NCI-H1436 (cell line): ENCODE measurements at places on chromosomes 4 and X.
A peak's percentile ranks its signal among the peaks of the same experiment; 100 is the strongest.

DNA sequence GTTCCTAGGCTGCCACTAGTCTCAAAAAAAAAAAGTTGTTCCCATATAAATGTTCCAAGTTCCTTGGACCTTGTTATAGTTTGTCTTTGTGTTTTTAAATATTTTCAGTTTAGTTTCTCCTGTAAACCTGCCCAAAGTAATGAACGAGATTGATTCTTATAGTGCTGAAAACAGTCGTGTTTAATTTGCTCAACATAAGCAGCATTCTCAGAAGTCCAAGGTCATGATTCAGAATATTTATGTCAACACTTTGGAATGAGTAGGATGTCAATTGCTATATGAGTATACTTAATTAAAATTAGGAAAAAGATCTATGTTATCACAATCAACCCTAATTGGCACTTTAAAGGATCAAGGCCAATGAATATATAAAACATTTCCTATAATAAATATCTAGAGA, 510.9 kb downstream of the PPP4R3C start:
- DNase-seq, result no peak

DNA sequence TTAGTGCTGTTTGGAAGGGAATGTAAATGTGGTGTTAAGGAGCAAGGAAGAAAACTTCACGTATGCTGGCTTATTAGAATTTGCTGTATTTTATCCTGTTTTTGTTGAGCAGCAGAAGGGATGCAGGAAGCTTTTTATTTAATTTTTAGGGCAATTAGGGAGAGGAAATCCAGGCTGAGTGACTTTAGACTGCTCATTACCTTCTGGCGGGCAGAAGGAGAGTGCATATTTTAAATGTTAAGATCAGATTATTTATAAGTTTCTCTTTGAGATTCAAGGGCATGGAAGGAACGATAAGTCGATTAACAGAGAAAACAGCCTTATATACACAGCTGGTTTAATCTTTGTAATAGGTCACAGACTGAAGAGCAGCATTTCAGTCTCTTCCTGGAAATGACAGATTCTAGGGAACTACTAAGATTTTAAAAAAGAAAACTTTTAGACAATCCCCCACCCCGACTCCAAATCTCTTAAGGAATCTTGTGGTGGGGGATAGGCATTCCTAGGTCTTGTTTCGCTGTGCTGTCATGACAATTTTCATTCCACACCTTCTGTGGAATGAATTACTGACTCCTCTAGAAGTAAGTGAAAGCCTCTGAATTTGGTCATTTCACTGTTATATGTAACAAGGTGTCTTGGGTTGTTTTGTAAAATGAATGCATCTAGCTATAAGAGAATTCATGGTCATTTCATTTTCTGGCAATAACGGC, 402.5 kb downstream of the RAPGEF2 start:
- no peak for DNase-seq

GRCh38 chr4:15945516-15945915, 7.0 kb upstream of the FGFBP1 start:
- no peak for DNase-seq

- peak; percentile 37 for DNase-seq
These were observed 149.6 kb upstream of the MID1 start for GRCh38 chrX:10769696-10770619.

DNA sequence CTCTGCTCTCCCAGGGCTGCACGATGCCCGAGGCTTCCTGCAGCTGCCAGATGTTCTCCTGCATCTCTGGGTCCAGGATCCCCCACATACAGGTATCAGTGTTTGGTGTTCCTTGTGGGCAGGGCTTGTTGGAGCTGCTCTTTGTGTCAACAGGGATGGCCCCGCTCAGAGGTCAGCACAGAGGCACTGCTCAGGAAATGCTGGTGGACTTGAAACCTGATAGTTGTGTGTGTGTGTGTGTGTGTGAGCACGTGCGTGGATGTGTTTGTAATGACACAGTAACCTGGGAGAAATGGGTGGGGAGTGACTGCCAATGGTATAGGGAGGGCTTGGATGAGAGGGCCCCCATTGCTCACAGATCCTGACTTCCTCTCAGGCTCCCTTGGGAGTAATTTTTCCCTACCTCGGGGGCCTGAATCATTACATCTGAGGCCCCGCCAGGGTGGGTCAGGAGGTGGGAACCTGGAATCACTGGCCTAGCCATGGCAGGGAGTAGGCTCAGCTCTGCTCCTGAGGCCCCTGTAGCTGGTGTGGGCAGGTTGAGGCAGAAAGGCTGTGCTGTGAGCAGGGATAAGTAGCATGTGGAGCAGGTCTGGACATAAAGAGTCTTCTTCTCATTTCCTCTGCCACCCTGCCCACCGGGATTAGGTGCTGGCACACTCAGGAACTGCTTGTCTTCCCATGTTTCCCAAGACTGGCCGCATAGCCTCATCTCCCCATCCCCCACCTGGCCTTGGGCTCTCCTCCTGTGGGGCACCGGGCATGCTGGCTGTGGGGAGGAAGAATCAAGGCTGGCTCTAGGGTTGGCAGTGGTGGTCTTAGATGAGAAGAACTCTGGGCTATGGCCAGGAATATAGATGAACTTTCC, 2.5 kb upstream of the EFNB1 start:
- no peak for DNase-seq

- DNase-seq, result no peak
These were observed 216.0 kb downstream of the AFAP1 start for GRCh38 chr4:7723625-7724024.

- DNase-seq, result no peak
These were observed 210.3 kb upstream of the EPHA5 start for GRCh38 chr4:65880594-65880993.

DNA sequence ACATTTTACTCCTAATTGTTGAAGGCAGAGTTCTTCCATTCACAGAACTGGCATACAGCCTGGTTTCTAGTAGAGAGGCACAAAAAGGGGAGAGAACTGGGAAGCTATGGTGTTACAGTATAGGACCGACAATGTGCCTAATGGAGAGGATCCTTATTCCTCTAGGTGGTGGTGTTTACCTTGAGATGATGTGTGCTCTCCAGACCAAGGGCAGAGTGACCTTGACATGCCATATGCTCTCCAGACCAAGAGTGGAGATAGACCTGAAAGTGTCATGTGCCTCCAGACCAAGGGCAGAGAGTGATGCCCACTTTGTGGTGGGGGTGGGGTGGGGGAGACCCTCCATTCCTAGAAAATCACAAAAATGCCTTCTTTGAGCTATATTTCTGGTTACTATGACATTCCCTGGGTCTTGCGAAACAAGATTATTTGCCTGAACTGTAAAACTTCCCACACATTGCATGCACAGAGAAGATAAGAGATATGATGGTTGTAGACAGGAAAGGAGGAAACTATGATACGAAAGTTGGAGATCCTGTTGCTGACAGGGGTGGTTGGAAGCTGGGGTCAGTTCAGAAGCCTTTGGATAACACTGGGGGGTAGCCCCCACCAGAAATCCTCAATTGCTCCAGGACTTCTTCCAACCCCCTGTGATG, 119.7 kb downstream of the TEX13C start:
- DNase-seq, result no peak

GRCh38 chr4:123749383-123749782, 352.8 kb downstream of the SPRY1 start:
- DNase-seq, result no peak

DNA sequence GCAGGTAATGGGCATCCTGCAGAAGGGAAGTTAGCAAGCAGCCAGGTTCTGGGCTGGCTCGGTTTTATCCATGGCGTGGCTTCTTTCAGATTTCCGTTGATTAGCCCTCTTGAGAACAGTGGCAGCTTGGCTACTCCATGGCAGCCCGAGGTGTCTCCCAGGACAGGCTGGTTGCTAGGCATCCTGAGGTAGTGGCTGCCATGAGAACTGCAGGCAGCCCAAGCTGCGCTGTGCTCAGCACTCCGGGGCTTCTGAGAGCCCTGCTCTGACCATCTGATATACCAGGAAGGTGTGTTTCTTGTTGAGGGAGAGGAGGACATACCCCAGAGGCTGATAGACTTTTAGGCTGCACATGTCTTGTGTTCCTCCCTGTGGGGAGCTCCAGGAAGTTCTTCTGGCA, 253.4 kb upstream of the CASK start:
- no peak for DNase-seq

GRCh38 chr4:110296892-110297291, 98.5 kb upstream of the ELOVL6 start:
- DNase-seq, result no peak

DNA sequence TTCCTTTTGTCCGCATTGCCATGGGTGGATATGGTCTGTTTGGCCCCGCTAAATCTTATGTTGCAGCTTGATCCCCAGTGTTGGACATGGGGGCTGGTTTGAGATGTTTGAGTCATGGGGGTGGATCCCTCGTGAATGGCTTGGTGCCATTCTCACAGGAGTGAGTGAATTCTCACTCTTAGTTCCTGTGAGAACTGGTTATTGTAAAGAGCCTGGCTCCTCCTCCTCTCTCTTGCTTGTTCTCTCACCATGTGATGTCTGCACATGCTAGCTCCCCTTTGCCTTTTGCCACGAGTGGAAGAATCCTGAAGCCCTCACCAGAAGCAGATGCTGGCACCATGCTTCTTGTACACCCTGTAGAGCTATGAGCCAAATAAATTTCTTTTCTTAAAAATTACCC, 22.6 kb upstream of the STBD1 start:
- no peak for DNase-seq

DNA sequence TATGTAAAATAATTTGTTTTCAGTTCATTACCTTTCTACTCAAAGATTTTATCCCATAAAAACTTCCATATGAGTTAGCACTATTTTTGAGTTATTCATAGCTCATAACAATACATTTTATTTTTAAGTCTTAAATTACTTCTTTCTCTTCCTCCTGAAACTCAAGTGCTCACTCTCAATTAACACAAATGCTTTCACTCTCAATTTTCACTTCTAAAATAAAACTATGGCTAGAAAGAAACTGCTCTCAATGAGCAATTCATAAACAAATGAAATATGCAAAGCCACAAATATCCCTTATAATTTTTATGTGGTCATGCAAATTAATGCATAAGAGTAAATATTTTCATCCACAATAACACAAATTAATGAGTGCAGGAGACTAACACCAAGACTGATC, 38.8 kb downstream of the MAML3 start:
- no peak for DNase-seq

GRCh38 chr4:4762909-4763821, 96.3 kb upstream of the MSX1 start:
- no peak for DNase-seq

GRCh38 chr4:185232370-185232769, 23.0 kb downstream of the SNX25 start:
- DNase-seq, result no peak

DNA sequence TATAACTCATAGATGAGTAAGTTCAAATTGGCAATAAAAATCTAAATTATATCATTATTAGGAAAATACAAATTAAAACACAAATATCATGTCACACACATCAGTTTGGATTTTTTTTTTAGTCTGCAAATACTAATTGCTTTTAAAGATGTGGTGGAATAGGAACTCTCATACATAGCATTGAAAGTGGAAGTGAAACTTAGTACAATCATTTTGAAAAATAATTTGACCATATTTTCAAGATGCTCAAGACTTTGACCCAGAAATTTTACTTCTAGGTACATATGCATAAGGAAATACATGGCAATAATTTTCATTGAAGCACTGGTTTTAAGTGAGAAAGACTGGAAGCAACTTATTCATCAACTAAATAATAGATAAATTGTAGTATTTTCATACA, 147.5 kb upstream of the SMIM31 start:
- DNase-seq, result no peak

DNA sequence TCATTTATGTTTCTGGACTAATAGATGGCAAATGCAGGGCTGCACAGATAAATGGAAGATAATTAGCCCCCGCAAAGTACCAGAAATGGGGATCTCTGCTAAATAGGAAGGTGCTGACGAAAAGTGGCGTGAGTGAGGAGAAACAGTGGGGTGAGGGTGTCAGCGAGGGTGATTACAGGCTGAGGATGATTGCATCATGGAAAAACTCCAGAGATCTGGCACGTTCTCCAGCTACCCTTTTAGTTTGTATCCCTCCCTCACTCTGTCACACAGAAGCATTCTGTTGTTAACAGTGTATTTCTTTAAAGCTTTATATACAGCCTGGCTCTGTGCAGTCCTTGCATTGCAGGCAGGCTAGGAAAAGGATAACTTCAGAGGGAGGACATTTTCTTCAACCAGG, 309.6 kb upstream of the DDX53 start:
- DNase-seq, result peak; percentile 1

- peak; percentile 77 for DNase-seq
These were observed 2.7 kb downstream of the CRMP1 start for GRCh38 chr4:5890063-5890727.
